CD4-positive, alpha-beta memory T cell (primary cell): ENCODE measurements at places on chromosomes 16 and 17.

DNA sequence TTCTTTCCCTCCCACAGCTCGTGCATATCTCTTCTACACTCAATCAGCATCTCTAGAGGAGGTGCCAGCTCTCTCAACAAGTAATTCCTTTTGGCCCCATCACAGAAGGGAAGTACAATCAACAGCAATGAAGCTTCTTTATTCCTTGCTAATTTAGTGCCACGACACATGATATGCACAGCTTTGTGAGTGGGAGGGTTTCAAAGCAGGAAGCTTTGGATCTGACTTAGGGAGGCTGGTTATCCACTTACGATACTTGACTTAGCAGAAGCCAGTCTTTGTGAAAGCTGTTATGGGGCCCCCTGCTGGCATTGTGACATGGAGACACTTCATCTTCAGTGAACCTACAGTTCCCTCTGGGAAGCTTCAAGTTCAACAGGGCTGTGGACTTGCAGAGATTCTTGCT is 81.0 kb downstream of the TMEM100 start:
- DNase-seq: peak; percentile 5

DNA sequence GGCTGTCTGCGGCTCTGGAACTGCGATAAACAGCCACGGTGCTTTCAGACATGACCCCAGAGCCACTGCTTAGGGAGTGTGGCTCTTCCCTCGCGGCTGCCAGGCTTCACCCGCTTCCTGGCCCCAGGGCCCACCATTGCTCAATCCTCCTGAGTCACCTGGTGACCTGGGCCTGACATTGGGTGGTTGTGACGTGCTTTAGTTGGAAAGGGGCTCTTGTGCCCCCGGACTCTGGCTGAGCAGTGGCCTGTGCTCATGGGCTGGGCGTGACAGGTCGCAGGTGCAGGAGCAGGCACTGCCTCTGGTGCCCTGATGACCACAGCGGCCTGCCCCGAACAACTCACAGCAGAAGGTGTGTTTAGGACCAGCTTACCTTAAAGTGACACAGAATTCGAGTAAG is 8.6 kb upstream of the NUDT16L1 start:
- DNase-seq: no peak

DNA sequence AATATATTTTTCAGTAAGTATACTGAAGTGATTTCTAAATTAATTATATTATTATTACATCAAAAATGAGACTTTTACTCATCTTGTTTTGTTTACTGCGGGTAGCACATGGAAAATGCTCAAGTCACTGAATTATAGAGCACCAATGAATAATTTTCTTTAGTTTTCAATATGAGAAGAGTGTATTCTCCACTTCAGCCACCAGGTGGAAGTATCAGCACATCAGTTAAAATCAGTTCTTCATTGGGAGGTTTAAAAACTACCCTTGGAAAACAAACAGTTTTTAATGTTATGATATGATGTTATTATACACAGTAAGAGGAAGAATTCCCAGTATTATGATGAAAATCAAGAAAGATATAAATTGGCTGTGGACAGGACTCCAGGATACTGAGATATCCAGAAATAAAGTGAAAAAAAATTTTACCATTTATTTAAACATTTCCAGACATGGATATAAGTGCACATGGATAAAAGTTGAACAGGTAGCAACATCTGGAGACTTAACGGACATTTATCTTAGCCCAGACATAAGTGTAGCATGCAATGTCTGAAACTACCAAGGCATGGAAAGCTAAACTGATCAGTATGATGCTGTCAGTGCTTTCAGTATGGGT is 467.3 kb downstream of the KCNJ2 start:
- peak; percentile 9 for DNase-seq

DNA sequence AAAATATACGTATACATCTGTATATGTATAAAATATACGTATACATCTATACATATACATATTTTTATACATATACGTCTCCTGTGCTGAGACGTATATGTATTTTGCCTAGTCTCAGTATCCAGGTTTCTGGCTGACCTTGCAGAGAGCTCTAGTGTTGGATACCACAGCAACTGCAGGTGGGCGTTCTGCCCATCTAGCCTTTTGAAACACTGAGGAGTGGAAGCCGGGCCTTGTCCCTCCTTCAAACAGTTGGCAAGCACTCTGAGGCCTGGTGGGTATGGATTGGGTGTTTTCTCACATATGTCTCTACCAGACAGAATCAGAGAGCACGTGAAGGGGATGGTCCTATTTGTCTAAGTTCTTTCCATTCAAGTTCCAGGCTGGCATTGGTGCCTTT is 39.4 kb upstream of the MRC2 start:
- DNase-seq: no peak

DNA sequence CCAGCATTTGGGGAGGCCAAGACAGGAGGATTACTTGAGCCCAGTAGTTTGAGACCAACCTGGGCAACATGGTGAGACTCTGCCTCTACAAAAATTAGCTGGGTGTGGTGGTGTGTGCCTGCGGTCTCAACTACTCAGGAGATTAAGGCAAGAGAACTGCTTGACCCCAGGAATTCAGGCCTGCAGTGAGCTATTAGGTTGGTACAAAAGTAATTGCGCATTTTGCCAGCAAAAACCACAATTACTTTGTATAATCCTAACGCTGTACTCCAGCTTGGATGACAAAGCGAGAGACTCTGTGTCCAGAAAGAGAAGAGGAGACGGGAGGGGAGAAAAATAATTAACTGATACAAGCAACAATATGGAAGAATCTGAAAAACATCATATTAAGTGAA is 32.7 kb downstream of the YWHAE start:
- no peak for DNase-seq

DNA sequence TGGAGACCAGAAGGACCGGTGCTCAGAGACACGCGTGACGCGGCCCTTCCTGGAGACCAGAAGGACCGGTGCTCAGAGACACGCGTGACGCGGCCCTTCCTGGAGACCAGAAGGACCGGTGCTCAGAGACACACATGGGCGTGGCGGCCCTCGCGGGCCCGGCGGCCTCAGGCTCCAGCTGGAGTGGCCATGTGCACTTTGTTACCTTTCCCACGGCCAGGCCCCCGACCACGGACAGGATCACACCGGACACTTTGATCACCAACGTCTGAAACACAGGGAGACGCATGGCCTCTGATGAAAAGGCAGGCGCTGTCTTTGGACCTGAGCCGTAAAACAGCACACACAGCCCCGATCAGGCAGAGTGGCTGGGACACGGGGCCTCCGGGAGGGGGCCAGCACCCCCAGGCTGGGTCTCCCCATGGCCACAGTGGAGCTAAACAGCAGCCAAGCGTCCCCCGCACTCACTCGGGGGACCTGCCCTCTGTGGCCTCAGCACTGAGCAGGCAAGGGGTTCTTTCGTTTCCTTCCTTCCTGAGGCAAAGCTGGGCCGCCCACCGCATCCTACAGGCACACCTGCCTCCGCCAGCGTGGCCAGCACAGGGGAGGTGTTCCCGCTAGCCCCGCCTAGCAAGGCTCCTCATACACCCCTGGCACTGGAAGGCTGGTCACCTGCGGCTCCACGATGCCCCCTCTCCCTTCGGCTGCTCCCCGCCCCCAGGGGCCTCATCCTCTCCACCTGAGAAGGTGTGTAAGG is 13.3 kb upstream of the CCDC154 start:
- DNase-seq: no peak

DNA sequence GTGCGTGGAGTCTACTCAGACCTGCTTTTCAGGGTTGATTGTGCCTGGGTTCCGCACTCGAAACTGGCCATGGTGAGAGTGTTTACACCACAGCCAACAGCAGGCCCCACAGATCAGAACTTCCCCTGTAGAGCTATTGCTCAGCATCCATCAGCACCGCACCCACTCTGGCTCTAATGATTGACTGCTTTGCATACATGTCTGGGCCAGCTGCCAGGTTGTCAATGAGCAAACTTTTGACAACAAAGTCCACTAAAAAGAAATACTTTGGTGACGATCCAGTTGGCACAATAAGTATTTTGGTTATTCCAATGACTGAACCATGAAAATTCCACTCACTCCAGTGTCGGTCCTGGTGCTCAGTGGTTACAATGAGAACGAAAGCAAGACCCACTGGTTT is 190.7 kb downstream of the FOXL1 start:
- DNase-seq: no peak

DNA sequence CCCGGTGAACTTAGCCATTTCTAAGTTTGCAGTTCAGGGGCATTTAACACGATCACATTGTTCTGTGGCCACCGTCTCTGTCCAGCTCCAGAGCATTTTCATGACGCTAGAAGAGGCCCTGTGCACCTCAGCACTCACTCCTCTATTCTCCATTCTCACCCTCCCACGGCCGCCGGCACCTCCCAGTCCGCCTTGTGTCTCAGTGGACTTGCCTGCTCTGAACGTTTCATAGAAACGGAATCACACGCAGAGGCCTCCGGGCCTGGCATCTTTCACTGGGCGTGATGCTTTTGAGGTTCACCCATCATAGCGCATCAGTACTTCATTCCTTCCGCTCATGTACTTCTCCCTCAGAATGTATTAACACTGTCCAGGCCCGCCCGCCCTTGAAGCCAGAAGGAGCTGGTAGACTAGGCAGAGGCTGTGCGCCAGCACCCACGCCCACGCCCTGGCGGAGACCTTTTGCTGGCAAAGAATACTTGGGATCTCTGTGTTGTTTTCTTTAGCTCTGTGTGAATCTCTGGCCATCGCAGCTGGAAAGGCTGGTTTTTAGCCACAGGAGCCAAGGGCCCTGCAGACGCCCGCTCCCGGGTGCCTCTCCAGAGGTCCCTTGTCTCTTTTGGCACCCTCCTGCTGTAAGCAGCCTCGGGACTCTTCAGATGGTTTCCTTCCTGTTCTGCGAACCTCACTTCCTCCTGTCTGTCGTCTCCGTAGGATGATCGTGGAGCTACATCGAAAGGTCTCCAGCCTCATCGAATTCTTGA is 23.4 kb upstream of the JPT2 start:
- no peak for DNase-seq

- DNase-seq: no peak
These were observed 35.6 kb downstream of the WWOX start for GRCh38 chr16:78134944-78135619.

GRCh38 chr16:81816351-81816750 is 37.3 kb downstream of the PLCG2 start:
- no peak for DNase-seq

GRCh38 chr16:68310437-68310773 is 341 bp downstream of the SLC7A6OS start:
- DNase-seq: no peak

DNA sequence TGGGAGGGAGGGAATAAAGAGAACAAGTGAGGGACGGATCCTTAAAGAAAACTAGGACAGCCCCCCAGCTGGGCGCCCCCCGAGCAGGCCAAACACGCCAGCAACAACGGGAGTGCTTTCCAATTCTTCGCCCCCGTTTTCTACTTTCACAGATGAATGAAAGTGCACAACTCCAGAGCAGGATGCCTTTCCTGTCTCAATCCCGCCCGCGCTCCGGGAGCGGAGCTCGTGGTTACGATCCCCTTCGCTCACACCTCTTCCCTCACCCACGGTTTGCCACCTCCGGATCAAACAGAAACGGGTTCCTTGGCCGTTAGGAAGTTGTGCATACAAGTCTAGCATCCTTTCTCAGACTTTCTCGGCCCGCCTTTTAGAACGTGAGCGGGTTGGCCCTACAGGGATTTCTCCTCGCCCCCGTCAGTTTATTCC is 680 bp downstream of the SKA2 start:
- no peak for DNase-seq

GRCh38 chr17:70888324-70888723 is 719.0 kb downstream of the KCNJ2 start:
- no peak for DNase-seq

- no peak for DNase-seq
These were observed 7.9 kb downstream of the QPRT start for GRCh38 chr16:29686740-29687332.
